ENCODE measurements at places on chromosomes 3 and 15.

GRCh38 chr3:44883999-44884431, 9.6 kb downstream of the TGM4 start:
- peak; percentile 92 for DNase-seq

DNA sequence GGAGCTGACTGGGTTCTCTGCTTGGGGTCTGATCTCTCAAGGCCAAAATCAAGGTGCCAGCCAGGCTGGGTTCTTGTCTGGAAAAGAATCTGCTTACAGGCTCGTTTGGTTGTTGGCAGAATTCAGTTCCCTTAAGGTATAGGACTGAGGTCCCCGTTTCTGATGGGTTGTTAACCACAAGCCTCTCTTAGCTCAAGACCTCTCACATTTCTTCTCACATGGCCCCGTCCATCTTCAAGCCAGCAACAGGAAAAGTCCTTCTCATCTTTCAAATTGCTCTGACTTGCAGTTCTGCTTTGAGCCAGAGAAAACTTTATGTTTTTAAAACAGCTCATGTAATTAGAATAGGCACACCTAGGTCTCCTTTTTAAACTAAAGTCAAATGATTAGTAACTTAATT, 20.4 kb downstream of the UACA start:
- no peak for DNase-seq

GRCh38 chr3:46646700-46647099, 34.4 kb downstream of the FAM240A start:
- no peak for DNase-seq

DNA sequence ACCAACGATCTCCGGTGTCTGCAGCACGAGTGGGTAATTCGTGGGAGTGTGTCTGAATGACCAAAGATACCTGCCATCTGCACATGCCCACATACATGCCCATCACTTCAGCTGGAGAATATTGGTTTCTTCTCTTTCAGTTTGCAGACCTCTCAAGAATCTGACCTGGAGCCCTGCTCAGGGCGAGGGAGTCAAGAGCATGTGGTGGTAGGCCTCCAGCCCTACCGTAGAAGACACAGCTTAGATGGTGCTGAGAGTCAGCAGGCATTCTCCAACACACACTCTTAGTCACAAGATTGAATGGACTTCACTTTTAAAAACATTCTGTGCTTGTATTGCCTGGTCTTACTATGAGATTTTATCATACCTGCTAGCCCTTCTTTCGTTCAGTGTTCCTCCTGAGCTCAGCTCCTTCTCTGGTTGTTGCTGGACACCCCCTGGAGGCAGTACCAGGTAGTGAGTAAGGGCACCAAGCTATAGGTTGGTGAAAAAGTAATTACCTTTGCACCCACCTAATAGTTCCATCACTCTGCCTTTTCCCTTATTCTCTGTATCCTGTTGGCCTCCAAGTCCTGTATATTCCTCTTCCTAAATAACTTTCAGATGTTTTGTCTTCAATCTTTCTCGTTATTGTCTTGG, 252.0 kb downstream of the CACNA2D3 start:
- no peak for DNase-seq

GRCh38 chr3:194112120-194113106, 23.5 kb upstream of the HES1 start:
- peak; percentile 42 for DNase-seq

GRCh38 chr15:26325495-26325894, 447.4 kb downstream of the GABRB3 start:
- no peak for DNase-seq

GRCh38 chr3:160081958-160082533, 93.4 kb downstream of the IL12A start:
- DNase-seq = no peak

DNA sequence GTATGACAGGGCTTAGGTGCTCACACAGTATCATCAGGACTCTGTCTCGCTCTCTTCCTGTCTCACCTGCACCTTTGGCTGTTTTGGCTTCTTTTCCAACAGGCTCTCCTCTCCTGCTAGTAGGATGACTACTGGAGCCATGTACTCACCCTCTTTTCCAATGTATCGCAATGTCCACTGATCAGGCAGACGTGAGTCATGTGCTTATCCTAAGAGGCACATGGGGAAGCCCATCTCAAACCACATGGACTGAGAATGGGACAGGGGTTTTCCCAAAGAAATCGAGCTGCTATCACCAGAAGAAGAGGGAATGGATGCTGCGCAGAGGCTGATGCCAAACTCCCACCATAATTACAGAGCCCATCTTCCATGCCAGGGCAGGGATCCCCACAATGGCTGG, 180.6 kb downstream of the IL5RA start:
- no peak for DNase-seq

- DNase-seq = peak; percentile 63
Observed at GRCh38 chr3:150237490-150237889, 170.6 kb upstream of the TSC22D2 start.

DNA sequence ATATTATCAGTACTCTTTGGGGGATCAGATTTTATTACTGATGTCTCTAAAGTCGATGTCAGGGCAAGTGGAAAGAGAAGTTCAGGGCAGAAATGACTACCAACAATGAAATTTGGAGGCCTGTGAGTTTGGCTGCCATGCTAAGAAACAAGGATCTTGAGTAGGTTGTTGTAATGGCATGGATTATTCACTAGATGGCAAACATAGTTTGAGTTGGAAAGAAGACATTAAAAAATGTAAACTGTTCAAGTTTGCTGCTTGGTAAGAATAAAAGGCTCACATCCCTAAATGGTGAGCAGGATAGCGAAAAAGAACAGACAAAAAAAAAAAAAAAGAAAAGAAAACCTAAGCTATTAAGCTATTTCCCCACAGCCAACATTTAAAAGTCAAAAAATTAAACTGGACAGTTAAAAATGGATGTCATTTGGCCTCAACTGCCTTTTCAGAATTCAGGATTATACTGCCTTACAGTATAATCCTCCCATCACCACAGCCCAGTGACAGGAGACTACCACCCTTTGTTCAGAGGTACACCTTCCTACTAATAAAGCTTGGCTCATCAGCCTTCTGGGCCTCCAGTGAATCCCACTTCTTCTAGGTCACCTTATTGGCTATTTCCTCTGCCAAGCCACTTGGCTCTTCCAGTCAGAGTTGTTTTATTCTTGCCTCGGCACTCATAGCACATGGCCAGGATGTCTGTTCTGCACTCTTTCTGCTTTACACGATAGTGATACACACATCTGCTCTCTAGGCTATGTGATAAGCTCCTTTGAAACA, 163.7 kb downstream of the PLD1 start:
- peak; percentile 39 for DNase-seq

DNA sequence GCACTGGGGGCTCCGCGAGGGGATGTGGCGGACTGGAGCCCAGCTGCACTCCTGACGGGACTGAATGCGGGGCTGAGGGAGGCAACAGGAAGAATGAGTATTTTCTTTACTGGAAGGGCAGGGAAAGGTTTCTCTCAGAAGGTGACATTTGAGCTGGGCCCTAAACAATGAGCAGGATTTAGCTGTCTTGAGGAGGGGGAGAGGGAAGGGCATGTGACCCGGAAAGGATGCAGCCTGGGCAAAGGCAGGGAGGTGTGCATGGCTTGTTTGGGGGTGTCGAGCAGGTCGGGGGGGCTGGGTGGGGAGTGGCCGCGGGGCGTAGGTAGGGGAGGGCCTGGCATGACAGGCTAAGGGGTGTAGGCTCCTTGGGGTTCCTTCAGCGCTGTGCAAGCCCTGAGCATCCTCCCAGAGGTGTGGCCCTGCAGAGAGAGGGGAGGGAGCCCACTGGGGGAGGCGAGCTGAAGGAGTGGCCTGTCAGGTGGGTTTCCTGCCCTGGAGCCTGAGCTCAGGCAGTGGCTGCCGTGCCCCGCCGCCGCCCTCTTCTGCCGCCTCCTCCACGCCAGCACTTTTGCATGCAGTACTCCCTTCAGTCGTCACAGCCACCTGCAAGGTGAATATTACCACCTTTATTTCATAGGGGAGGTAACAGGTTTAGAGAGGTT, 17.2 kb upstream of the ANKDD1A start:
- no peak for DNase-seq

- DNase-seq = no peak
Observed at GRCh38 chr3:142601713-142602112, 5.5 kb downstream of the PLS1 start.

DNA sequence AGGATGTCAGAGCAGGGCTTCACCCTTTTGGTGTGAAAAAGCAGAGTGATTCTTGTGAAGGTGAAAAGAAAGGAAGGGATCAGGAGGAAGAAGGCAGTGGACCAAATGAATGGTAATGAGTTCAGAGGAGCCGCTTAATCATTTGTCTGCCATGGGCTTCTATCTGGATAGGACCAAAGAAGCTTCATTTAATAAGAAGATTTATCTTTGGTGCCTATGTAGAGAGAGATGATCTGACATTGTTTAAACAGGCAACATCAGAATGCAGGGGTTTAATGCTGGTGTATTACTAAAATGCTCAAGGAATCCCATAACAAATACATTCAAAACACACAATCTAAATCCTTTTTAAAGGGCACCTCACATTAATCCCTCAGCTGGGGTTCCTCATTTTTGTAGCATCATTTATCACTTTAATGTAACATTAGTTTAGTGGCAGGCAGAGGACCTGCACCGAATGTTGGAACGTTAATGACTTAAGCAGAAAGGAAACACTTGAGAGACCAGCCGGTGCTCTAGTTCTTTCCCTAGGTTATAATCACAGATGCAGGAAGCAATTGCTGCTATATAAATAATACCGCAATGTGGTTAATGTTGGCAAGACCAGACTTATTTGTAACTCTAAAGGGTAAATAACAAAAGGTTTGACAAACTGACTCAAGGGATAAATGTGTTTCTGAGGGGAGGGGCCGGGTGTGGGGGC, 27.9 kb upstream of the IL1RAP start:
- DNase-seq = peak; percentile 44

GRCh38 chr15:100975043-100975442, 55.9 kb downstream of the LRRK1 start:
- no peak for DNase-seq

- DNase-seq = peak; percentile 9
Observed at GRCh38 chr3:171480526-171480925, 20.3 kb upstream of the TNIK start.

- no peak for DNase-seq
Observed at GRCh38 chr3:73072634-73073033, 11.2 kb downstream of the EBLN2 start.

GRCh38 chr3:110790631-110791030, 281.0 kb upstream of the NECTIN3 start:
- DNase-seq = no peak

- DNase-seq = no peak
Observed at GRCh38 chr3:189235214-189235613, 63.4 kb downstream of the TPRG1 start.

GRCh38 chr15:84833447-84834228, 16.5 kb downstream of the ALPK3 start:
- peak; percentile 95 for DNase-seq

GRCh38 chr3:195040094-195040493, 230.9 kb downstream of the XXYLT1 start:
- DNase-seq = no peak

DNA sequence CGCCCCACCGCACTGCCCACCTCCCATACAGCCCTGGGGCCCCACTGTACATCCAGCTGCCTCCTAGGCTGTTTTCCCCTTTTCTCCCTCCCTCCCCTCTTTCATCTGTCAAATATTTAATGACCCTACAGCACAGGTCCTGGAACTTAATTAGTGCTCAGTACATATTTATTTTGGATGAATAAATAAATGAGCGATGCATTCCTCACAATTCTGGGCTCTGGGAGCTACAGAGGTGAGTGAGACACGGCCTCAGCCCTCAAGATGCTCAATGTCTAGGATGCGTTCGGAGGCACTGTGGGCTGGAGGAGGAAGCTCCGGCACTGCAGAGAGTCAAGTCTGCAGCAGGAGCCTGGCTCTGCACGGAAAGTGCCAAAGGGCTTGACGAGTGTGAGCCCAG, 175.0 kb downstream of the FAM43A start:
- no peak for DNase-seq

- DNase-seq = no peak
Observed at GRCh38 chr3:185647134-185647879, 61.2 kb downstream of the SENP2 start.

GRCh38 chr3:65251375-65251774, 563.6 kb upstream of the ADAMTS9 start:
- DNase-seq = no peak

GRCh38 chr3:55170444-55170843, 242.6 kb upstream of the LRTM1 start:
- DNase-seq = no peak

DNA sequence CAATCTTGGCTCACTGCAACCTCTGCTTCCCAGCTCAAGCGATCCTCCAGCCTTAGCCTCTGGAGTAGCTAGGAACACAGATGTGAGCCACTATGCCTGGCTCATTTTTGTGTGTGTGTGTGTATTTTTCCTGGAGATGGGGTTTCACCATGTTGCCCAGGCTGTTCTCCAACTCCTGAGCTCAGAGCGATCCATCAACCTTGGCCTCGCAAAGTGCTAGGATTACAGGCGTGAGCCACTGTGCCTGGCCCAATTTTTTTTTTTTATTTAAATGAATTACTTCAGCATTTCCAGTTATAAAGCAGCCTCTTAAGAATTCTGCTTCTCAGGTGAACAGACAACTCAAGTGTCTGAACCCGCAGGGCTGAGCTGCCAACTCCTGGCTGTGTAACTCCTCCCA, 20.1 kb upstream of the ST3GAL6 start:
- no peak for DNase-seq

- no peak for DNase-seq
Observed at GRCh38 chr15:35439291-35439690, 106.7 kb downstream of the DPH6 start.

GRCh38 chr3:35644451-35644850, 5.1 kb downstream of the ARPP21 start:
- no peak for DNase-seq

DNA sequence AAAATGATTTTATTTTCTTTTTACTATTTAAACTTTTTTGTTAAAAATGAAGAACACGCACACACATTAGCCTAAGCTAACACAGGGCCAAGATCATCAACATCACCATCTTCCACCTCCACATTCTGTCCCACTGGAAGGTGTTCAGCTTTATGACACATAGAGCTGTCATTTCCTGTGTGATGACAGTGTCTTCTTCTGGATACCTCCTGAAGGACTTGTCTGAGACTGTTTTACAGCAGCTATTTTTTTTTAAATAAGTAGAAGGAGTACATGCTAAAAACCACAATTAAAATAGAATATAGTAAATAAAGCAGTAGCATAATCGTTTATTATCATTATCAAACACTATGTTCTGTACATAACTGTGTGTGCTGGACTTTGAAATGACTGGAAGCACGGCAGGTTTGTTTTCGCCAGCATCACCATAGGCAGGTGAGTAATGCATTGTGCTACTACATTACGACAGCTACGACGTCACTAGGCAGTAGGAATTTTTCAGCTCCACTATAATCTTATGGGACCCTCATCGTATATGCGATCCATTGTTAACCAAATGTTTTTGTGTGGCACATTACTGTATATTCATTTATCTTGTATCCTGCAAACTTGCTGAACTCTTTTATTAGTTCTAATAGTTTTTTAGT, 72.8 kb downstream of the KLF15 start:
- no peak for DNase-seq

DNA sequence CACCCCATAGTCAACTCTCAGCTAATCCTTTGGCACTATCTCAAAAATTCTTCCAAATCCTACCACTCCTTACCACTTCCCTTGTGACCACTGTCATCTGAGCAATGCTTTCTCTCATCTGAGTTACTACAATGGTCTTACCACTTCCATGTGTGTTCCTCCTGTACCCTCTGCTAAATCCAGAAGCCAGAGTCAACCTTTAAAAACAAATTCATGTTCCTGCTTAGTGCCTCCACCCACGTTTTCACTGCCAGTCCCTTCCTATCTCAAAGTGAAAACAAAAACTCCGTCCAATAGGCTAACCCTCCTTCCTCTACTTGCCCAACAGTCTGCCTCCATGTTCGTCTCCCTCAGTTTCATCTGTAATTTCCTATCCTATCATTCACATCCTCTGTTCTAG, 109.0 kb downstream of the ADAMTS9 start:
- DNase-seq = peak; percentile 55

GRCh38 chr3:151818361-151818760, 4.4 kb downstream of the AADAC start:
- no peak for DNase-seq
